ENCODE measurements at places on chromosomes 2 and 18. TPM values are rescaled to one million over a fixed set of nuclear protein-coding genes. Genes with fewer than 3 reads are reported as not detected.
A peak's percentile ranks its signal among the peaks of the same experiment; 100 is the strongest.

DNA sequence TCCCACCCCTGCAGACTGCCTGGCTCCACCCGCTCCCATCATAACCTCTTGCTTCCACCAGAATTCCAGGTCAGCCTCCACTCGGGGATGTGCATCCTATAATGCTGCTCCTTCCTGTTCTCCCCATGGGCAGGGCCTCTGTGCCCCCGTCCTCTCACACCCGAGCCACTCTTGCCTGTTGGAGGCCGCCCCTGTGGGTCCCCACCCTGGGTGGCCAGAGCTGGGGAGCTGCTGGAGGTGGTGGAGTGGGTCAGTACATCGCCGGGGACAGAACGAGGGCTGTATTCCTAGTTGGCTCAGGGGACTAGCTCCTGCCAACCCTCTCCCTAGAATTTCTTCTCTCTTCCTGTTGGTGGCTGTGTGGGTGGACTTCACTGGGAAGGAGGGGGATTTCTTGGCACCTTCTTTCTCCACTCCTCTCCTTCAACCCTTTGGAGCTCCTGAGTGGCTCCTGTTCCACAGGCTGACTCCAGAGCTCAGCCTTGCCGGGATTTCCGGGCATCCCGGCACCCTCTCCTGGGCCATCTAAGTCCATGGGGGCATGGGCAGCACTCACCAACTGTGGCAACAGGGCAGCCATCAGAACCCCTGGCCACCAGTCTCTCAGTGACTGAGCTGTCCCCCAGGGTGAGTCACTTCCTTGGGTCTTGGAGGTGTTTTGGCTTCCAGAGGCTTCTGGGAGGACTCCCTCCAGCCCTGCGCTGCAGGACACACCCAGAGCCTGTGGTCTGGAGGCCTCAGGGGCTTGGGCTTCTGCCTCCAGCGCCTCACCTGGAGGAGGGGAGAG lies 88.2 kb upstream of the MCFD2 start:
- no peak for DNase-seq

- no peak for DNase-seq
These were observed 238.3 kb downstream of the PRKCE start for GRCh38 chr2:45889620-45890370.

The IWS1 gene
- 64.3 TPM for polyA plus RNA-seq

The LYG1 gene
- 2.9 TPM for polyA plus RNA-seq

The VIT gene
- polyA plus RNA-seq, result not detected

The CRACDL gene
- polyA plus RNA-seq, result 0.51 TPM

- DNase-seq, result peak; percentile 37
These were observed 983 bp downstream of the CXXC1 start for GRCh38 chr18:50286391-50287027.

- peak; percentile 11 for DNase-seq
These were observed 280.7 kb upstream of the HNRNPA3 start for GRCh38 chr2:176931588-176932563.

The CNGA3 gene
- polyA plus RNA-seq, result not detected

DNA sequence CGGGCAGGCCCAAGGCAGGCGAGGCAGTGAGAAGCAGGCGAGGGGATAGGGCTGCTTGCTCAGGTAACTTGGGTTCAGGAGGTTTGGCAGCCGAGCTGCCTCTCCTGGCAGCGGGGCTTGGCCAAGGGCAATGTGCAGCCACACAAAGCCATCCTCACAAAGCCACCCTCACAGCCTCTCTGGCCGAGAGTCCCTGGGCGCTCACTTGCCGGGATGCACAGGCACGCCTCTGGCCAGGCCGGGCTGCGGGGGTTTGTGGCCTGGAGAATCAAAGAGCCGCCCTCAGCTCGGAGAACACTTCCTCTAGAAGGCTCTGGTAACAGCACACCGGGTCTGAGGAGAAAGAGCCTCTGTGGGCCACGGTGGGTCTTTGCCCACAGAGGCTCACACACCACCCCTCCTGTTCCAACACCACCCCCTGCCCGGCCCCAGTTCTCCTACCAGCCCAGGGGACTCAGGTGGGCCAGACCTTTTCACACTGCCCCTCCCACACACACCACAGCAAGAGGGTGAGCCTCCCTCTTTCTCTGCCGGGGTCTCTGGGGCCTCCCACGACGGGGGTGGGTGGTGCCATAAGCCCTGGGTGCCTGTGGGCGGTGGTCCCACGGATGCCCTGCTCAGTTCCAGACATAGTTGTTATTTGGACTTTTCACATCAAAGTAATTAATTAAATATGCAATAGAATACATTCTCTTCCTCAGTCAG lies 186.9 kb downstream of the ZFP36L2 start:
- no peak for DNase-seq

The PARD3B gene
- polyA plus RNA-seq, result 1.2 TPM

GRCh38 chr2:190404487-190404886 lies 3.7 kb upstream of the MFSD6 start:
- no peak for DNase-seq

GRCh38 chr2:234241656-234242458 lies 191.4 kb downstream of the SPP2 start:
- DNase-seq, result peak; percentile 48

The GYPC gene
- not detected for polyA plus RNA-seq

The MLPH gene
- 218 TPM for polyA plus RNA-seq

The CBLN2 gene
- 0.32 TPM for polyA plus RNA-seq

- peak; percentile 79 for DNase-seq
These were observed 72.0 kb upstream of the TMEM178A start for GRCh38 chr2:39593439-39594393.

The SERPINB11 gene
- polyA plus RNA-seq, result not detected

The C2orf15 gene
- 1.3 TPM for polyA plus RNA-seq

DNA sequence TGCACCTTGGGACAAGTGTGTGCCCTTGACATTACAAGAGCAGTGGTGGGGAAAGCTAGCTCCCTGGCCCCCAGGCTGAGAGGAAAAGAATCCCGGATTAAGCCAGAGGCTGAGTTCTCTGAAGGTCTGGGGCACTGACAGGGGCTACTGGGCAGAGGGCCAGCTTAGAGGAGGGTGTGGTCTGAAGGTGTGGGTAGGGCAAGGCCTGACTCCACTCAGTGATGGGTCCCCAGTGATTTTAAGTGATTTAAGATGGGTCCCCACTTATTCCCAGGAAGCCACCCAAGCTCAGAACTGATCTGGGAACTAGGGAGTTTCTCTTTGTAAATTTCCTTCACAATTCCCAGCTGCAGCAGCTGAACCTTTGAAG lies 8.8 kb downstream of the TMEM37 start:
- no peak for DNase-seq

GRCh38 chr2:64574871-64575270 lies 50.7 kb downstream of the AFTPH start:
- no peak for DNase-seq

- no peak for DNase-seq
These were observed 62.1 kb downstream of the DYM start for GRCh38 chr18:49398331-49398730.

DNA sequence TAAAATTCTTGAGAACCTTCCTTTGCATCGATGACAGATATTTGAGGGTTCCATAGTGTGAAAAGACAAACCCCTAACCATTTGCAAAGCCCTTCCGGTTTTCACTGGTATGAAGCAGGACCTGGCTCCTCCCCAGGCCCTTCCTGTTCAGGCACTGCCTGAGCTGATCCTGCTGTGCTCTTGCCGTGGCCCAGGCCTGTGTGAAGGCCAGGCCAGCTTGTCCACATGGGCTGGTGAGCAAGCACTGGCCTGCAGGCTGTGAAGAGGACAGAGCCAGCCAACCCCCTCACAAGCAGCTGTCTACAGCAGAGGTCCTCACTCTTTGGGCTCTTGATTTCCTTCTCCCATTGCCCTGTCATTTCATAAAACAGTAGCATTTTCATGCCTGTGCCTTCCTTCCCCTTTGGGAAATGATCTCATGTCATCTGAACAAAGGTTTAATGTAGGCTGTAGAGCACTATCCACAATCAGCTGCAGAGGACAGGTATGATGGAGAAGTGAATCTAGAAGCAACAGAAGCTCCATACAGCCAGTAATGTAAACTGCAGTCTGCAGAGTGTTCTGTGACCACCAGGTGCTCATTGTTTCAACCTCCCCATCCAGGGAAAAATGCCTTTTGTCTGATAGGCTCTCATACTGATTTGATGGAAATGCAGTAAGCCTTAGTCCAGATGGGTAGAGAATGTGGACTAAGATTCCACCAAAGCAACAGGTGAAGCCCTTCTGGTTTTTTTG lies 19.8 kb downstream of the MPHOSPH10 start:
- DNase-seq, result no peak

- DNase-seq, result peak; percentile 97
These were observed at the start of gene GALNT13 for GRCh38 chr2:153871231-153872221. Gene GALNT13, plus strand, starts transcription at chr2:153871922.

DNA sequence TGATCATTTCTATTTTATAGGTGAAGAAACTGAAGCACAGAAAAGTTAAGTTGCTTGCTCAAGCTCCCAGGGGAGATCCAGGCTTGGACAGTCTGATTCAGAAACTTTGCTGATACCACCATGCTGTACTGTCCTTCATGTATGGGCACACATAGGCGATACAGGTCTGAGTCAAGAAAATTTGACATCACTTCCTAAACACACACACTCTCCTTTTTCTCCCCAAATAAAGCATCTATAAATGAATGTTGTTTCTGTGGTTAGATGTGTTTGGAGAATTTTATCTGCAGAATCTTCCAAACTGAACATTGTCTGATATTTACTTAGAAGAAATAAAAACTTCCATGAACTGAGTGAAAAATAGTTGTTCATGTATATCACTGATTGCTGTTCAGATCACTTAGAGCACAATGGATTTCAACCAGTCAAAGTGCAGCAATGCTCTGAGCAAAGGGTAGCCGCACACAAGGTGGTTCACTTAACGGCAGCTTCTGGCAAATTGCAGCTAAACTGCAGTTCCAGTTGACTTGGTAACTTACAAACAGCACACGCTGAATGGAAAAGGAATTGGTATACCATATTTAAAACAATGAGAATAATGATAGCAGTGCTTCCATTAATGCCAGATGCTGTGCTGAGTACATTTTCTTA lies 10.0 kb upstream of the AGFG1 start:
- DNase-seq, result no peak

- DNase-seq, result no peak
These were observed 8.2 kb upstream of the MBD2 start for GRCh38 chr18:54232485-54233227.

DNA sequence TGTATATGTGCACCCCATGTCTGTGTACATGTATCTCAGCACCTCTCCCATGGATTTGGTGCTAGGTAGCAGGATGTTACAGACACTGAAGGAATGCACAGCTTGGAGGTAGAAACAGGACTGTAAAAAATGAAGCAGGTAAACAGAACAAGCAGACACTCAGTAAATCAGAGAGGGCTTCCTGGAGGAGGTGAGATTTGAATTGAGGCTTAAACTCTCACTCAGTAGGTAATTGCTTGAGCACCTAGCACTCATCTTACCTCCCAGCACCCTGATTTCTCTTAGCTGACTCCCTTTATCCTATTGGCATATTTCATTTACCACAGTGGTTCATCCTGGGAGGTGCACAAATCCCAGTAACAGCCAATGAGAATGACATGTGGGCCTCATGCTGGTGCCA lies 537.9 kb upstream of the RAB6C start:
- DNase-seq, result no peak

The DSG1 gene
- not detected for polyA plus RNA-seq

The TBR1 gene
- 0.07 TPM for polyA plus RNA-seq

DNA sequence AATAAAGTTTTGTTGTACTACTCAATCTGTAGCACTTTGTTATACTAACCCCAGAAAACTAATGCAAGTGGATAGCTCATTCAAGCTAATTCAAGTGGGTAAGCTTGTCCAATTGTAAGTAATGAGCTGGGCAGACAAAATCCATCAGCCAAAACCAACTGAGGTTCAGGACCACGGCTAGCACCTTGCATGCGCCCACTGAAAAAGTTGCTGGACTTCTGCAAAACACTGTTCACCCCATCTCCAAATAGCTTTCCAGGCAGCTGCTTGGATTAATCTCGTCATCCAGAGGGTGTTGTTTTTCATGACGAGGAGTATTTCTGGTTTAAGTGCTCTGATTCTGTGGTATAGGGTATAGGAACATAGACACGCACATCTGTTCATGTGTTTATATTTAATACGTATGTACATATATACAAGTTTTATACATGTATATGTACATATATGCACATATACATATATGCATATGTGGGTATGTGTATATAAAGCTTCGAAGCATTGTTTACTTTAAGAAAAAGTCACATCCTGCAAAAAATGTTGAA lies 307.5 kb downstream of the GALR1 start:
- DNase-seq, result no peak

DNA sequence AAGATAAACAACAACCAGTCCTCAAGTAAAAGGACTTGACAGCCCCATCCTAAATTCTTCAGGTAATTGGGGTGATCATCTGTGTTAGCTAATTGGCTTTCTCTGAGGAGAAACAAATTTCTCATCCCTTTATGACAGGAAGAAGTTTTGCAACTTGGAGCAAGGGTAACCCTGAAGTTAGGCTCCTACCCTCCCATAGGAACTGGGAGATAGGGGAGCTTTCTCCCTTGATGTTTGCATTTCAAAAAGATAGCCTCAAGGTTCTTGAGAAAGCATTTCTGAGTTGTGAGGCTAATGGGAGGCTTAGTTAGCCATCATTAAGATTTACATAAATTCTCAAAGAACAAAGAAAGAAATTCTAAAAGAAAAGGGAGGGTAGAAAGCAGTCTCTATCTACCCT lies 95.4 kb downstream of the MAP2 start:
- no peak for DNase-seq

The PPP1CB gene
- 165 TPM for polyA plus RNA-seq

DNA sequence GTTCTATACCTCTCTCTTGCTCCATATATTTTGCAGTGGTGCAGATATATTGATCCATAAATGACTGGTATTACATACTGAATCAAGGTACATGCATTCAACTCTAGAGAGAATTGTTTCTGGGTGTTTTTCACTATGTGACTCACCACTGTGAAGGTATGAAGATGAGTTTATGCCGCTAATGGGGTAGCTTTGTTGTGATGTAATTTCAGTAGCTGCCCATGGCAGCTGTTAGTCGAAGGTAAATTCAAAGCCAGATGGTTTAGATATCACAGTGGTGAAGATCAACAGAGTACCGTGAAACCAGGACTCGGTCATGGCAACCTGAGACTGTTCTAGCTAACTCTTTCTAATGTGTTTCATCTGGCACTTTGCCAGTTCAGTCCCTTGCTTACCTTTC lies 50.4 kb downstream of the PKP4 start:
- no peak for DNase-seq

GRCh38 chr18:419541-420175 lies 80.8 kb downstream of the COLEC12 start:
- no peak for DNase-seq

DNA sequence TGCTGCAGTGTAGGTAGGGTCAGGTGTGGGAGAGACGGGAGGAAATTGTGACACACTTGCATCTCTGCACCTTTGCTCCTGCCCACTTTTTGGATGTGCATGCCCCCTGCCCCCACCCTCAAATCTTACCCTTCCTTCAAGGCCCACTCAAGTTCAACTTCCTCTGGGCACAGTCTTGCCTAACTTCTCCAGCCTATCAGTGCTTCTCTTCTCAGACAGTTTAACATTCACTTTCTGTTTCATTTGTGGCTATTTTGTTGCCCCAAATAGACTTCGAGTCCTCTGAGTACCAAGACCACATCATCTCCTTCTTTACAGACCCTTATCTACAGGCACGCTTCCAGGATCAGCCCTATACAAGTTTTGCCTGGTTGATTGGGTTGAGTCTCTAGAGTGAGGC lies 2.7 kb downstream of the ST8SIA5 start:
- no peak for DNase-seq
